ENCODE measurements at places on chromosomes 3 and 15.

DNA sequence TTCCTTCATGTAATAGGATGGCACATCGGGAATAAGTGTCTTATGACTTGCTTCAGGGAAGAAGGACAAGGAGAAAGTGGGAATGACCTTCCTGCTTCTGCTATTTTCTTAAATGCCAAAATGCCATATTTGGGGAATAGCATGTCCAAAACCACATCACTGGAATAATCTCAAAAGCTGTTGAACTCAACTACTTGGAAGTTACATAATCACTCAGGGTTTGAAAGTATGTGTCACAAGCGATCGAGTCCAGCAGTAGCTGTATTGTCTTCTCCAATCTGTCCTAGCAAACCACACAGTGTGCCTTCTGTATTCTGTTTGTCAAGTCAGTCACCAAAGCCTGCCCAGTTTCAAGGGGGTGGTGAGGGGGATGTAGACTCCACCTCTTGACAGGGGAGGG is 58.3 kb upstream of the GADL1 start:
- no peak for DNase-seq

- DNase-seq, result no peak
These were observed 128.4 kb upstream of the SETMAR start for GRCh38 chr3:4174791-4175190.

DNA sequence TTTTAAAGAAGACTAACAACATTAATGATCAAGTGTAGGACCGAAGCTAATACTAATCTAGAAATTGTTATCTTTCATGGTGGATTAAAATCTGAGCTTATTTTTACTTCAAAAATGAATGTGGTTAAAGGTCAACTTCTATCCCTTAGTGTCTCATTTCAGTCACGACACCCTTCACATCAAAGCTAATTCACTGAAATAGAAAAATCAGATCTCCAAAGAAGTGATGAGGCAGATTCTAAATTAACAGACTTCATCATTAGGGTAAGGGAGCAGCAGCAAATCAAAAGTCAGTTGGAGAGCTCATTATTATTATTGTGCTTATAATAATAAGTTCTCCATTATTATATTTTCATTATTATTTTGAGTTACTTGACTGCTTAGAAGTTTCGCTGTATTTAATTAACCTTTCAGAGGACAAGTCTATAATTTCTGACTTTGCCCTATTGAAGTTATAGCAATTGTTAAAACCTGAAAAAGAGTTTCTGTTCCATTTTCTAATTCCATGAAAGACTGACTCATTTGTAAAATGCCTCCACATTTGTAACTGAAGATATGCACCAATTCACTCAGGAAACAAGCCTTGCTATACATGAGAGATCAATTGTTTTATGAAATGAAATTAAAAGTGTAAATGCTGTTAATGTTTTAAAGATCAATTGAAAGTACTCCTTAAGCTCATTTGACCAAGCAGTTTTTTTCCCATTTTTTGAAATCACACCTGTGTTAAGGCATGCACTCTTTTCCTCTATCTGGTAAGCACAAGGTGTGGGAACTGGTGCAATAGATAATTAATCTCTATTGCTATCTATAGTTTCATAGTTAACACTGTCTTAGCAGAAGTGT is 23.1 kb upstream of the CMC1 start:
- DNase-seq, result no peak

- DNase-seq, result no peak
These were observed 76.9 kb downstream of the RPN1 start for GRCh38 chr3:128573707-128574162.

GRCh38 chr15:56460071-56460470 is 4.9 kb downstream of the MNS1 start:
- no peak for DNase-seq

DNA sequence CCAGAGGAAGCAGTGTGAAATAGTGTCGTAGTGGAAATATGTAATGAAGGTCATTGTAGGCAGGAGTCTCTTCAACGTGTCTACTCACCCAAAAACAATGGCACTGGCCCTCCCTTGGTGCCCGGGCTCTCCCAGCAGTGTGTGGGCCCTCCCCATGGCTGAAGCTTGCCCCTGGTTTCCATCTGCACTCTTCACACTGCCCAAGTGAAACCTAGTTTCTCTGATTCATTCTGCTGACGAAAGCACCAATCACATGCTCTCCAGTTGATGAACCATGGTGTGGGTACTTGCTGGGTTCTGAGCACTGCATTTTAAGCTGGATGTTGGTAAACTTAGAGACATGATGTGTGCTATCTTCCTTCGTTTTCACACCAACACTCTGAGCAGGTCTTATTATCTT is 61.0 kb upstream of the AGBL1 start:
- no peak for DNase-seq

DNA sequence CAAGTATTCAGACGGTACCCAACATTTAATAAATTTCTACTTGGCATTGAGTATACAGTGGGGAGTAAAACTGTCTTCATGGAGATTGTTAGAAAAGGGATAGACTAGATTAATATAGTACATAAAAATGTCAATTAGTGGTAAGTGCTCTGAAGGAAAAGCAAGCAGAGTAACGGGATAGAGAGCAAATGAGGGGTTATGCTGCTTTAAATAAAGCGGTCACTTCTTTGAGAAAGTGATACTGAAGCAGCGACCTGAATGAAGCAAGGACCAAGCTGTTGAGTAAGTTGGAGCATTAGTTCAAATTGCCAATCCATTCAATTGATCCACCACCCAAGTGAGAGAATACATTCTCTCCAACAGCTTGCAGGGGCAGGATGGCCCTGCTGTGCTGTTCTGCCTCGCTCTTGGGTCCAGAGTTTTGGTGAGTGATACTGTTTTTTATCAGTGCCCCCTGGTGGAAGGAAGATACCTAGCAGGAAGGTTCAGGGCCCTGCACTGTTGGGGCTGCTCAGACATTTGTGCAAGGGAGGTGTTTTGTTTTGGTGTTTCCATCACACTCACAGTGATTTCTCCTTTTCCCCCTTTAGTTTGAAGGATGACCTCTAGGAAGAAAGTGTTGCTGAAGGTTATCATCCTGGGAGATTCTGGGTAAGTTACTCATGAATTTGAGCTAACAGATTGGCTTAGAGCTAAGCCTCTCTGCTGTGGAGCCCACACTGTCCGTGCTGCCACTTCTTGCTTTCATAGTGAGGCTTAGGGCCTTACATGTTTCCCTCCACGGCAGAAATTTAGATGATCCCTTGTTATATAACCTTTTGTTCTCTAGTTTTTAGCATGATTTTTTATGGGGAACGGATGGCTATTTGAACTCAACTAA is 69.0 kb downstream of the RAB7A start:
- DNase-seq, result peak; percentile 41

GRCh38 chr3:140763532-140763931 is 85.7 kb downstream of the TRIM42 start:
- peak; percentile 49 for DNase-seq

GRCh38 chr3:120566243-120566975 is 29.7 kb upstream of the NDUFB4 start:
- no peak for DNase-seq

DNA sequence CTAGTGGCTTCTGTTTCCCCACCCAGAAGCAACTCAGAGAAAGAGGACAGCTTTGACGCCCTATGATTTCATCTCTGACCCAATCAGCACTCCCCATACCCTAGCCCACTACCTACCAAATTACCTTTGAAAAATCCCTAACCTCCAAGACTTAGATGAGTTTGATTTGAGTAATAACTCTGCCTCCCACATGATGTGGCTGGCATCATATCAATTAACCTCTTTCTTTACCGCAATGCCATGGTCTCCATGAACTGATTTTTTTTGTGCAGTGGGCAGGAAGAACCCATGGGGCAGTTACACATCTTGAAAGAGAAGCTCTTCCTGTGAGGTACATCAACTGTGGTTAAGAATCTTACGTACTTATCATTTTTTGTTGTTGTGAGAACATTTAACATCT is 25.5 kb upstream of the APOD start:
- DNase-seq, result no peak

- DNase-seq, result no peak
These were observed 40.4 kb downstream of the IQCB1 start for GRCh38 chr3:121794264-121794983.

DNA sequence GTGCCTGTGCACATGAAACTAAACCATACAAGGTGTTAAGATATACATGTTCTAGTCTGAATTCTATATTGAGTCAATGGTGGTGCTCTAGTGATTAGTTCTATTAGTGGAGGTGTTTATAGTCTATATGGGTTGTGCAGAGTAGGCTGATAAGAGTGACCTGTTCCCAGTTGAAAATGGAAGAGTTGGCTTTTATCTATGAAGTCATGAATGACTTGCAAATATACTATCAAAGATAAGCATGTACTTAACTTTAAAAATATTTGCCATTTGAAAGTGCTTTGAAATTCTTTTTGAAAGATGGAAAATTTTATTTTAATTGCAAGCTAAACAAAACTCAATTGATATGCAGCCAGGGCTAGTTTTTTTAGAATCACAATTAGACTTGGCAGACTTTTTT is 150.6 kb upstream of the SGO1 start:
- DNase-seq, result no peak

DNA sequence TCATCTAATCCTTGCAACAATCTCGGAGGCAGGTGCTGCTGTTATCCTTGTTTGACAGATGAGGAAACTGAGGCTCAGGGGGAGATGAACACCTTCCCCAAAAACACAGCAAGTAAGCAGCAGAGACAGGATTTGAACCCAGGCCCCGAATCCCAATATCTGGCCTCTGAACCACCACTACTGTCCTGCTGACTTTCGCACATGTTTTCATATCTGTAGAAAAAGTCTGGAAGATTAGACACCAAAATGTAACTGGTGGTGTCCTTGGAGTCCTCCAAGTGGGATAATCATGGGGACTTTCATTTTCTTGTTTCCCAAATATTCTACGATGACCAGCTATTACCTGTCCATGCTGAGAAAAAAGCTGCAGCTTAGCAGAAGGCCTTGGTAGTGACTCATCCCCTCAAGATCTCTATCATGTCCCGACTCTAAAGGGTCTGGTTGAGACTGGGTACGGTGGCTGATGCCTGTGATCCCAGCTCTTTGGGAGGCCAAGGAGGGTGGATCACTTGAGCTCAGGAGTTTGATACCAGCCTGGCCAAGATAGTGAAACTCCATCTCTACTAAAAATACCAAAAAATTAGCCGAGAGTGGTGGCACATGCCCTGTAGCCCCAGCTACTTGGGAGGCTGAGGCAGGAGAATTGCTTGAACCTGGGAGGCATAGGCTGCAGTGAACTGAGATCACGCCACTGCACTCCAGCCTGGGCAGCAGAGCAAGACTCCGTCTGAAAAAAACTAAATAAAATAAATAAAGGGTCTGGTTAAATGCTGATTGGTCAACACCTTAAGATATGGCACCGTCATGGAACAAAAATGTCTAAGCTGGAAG is 8.6 kb downstream of the IRAK2 start:
- DNase-seq, result no peak

GRCh38 chr3:73314151-73314951 is 252.9 kb downstream of the EBLN2 start:
- no peak for DNase-seq

- DNase-seq, result no peak
These were observed 91.5 kb upstream of the MEF2A start for GRCh38 chr15:99473981-99474906.

DNA sequence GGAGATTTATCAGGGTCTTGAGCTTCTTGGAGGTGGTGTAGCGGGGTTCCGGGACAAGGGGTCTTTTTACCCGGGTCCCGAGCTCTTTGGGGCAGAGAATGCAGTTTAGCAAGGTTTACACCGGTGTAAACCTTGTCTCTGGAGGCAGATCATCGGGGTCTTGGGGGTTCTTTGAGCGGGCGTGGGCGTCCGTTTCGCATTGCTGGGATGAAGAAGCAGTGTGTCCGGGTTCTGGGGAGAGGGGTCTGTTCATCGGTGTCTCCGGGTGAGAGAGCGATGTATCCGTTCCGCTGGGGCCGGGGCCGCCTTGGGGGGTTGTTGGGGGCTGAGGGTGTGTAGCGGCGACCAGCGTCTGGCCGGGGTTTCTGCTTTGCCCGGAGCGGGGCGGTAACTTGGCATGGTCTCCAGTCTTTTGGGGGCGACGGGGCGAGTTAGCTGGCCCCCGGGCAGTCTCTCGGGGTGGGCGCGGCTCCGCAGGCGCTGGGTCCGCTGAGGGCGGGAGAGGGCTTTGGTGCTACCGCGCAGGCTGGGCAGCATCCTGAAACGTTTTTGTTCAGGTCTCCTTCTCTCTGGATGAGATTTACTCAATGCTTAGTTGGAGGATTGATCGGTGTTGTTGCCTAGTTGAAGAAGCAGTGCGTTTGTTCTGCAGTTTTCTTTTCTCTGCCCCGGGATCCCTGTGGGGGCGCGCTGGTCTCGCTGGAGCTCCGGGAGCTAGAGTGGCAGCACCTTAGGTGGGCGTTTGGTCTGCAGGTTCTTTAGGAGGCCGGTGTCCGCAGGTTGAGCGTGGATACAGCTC is 843 bp downstream of the GLCE start:
- DNase-seq, result peak; percentile 24

- DNase-seq, result no peak
These were observed 34.3 kb downstream of the U2SURP start for GRCh38 chr3:143035466-143036211.

GRCh38 chr3:173774294-173774693 is 376.8 kb downstream of the NLGN1 start:
- no peak for DNase-seq

DNA sequence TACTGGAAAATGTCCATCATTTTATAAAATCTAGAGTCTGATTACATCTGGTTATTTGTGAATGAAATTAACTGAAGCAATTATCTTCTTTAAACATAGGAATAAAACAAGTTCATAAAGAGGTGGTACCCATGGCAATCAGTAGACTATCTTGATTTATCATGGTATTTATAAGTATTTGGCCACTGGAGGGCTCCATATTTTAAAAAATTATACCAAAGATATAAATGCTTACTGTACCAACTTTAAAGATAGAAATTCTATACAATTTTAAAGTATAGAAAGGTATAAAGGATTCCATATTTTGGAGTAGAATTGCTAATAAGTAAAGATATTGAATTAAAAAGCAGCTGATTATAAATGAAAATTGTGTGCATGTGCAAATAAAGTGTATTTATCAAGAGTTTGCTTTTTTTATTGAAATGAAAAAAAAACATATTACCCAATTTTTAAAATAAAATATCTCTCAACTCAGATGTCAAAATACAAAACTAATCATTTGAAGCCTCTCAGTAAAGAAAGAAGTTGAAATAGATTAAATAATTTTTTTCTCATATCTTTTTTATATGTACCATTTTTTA is 105.3 kb downstream of the BBX start:
- DNase-seq, result no peak

- DNase-seq, result no peak
These were observed 97.8 kb downstream of the NUP210 start for GRCh38 chr3:13322324-13322723.

- DNase-seq, result no peak
These were observed 53.5 kb downstream of the TLE3 start for GRCh38 chr15:70044168-70044567.

GRCh38 chr3:40255532-40255931 is 54.0 kb upstream of the EIF1B start:
- DNase-seq, result no peak

DNA sequence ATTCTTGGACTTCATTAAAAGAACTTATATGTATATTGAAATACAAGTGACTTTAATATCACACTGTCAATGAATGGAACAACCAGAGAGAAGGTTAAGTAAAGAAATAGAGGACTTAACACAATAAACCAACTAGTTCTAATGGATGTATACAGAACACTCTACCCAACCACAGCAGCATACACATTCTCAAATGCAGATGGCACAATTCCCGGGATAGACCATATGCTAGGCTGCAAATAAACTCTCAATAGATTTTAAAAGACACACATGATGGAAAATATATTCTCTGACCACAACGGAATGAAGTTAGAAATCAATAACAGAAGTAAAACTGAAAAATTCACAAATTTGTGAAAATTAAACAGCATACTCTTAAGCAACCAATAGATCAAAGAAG is 214.3 kb upstream of the LINGO1 start:
- DNase-seq, result no peak

- DNase-seq, result no peak
These were observed 153.5 kb upstream of the MEIS2 start for GRCh38 chr15:37253877-37254276.

Data from NCI-H1930 (cell line).